ENCODE measurements at places on chromosomes 12 and 14.

DNA sequence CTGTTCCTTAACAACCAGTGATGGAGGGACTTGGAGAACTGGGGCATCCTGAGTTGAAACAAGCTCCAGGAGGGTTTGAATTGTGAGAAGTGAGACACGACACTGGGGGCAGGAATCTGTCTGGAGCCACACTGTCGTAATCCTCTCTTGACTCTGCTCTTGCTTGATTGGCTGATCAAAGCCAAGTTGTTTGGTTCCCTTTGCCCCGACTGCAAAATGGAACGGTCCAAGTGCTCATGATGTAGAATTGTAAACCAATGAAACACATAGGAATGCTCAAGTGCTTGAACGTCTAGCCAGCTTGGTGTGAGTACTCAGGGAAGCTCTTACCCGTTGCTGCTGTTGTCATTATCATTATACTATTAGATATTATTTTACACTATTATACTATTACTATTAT lies 98.1 kb downstream of the TMEM132C start:
- DNase-seq = no peak

DNA sequence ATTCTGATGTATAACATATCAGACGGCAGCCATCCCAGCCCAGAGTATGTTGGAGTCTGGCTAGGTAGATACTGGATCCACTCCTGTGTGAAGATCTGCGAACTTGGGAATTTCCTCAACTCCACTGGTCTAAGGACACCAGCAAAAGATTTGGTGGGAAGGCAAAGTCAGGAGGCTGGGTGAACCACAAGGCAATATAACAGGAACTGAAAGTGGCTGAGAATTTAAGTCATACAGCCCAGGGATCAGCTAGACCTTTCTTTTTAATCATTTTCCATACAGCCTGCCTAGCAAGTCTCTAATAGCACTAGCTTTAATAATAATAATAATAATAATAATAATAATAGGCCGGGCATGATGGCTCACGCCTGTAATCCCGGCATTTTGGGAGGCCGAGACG lies 34.8 kb downstream of the BRAP start:
- DNase-seq = no peak

DNA sequence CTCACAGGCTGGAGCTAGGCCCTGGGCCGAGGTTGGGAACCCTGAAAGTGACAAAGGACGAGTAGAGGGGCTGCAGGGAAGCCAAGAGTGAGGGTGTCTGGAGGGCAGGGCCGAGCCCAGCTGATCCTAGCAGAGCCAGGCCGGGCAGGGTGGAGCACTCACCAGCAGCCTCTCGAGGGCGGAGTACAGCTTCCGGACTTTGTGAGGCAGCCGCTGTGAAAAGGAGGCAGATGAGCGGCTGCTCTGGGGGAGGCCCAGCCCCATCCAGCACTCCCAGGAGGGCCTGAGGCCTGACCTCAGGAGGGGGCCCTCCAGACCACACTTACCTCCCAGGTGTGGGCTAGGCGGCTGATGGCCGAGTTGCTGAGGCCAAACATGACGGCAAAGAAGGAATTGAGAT lies 14.7 kb upstream of the ENDOU start:
- DNase-seq = no peak

- no peak for DNase-seq
These were observed 1.6 kb upstream of the FMNL3 start for GRCh38 chr12:49708851-49709250.

GRCh38 chr12:54700301-54700700 lies 52.1 kb upstream of the DCD start:
- no peak for DNase-seq
